ENCODE measurements at places on chromosomes 16 and 17.

DNA sequence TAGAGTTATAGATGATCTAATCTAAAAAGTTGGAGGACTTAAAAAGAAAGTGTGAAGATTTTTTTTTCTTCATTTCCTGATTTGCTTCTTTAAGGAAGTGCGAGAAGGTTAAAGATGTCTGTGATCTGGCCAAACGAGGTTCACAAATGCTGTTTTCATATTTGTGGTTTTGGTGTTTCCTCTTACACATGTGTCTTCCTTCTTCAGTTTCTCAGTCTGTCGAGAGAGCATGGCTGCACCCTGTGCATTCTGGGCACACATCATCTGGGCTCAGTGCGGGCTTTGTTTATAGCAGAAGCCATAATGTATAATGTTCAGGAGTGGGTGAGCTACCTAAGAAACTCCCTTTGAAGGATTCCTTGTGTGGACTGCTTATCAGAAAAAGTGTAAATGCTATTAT, 260.4 kb upstream of the TBX2 start:
- DNase-seq, result no peak

DNA sequence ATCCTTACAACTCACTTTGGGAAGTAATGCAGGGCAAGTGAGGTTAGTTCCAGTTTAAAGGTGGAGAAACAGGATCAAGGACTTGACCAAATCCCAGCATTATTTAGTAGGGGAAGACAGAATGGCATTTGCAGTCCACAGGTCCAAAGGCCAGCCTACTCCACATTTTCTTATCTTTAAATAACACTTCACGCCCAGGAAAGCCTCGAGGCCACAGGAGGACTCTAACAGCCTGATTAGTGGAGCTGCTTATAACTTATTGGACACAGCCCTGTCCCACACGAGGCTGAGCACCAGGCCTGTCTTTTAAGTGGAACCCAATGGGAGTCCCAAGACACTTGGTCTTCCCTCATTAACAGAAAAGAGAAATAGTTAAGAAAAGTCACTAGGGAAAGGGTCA, 12.1 kb upstream of the HYDIN start:
- DNase-seq, result no peak

DNA sequence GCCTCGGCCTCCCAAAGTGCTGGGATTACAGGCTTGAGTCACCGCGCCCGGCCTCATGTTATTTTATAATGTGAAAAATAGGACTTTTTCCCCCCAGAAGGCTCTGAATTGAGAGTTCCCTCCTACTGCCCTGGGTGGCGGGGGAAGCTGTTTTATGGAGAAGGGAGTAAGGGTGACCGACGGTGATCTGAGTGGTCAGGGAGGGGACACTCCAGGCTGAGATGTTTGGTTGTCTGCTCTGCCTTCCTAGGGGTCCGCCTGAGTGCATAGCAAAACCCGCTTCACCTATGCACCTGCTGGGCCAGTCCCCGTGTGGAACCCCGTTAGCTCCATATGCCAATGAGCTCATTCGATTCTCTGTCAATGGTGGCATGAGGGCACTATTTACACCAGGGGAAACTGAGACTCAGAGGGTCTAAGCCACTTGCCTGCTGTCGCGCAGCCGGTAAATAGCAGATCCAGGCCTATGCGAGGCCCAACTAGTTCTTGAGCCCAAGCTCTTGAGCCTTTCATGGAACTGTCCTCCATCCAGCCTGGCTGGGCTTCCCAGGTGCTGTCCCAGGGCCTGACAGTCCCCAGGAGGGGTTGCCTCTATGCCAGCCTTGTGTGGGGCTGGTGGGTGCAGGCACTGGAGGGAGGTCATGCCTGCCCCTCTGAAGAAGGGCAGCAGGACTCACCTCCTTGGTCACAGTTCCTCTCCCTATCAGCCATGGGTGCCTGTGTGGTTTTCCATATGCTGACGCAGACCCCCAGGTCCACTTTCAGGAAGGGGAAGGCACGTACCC, 1.7 kb upstream of the GJD3 start:
- DNase-seq, result no peak

DNA sequence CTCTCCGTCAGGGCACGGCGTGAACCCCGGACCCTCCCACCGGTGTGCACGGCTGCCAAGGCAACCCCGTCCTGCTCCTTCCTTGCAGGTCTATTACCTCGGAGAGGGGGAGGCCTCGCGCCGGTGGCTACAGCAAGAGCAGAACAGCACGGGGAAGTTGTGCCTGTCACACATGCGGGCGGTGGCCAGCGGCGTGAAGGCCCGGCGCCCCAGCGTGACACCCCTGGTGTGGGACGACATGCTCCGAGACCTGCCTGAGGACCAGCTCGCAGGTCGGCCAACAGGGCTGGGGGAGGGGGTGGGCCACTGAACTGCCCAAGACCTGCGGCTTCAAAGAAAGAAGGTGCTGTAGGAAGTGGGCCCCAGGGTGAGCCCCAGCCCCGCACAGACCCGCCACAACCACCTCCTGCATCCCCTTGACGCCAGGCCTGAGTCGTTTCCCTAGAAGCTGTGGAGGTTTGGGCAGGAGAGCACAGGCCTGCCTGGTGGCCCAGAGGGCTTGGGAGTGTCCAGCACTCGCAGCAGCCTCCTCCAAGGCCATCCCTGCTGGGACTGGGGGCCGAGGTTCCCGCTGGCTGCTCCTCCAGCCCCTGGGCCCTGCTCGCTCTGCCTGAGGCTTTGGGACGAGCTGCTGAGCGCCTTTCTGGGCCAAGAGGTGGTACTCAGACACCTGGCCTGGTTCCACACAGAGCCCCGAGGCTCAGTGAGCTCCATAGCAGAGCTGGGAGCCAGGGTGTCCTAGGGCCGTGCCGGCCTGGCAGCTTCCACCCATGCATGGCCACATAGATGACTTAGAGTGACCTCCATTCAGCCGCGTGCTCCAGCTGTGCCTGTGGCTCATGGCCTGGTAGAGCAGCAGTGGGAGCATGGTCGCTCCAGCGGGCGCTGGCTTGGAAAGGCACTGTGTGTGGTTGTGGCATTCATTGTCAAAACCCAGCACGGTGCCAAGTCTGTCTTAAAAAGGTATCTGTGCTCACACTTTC, 14.7 kb downstream of the CYBC1 start:
- DNase-seq, result no peak

DNA sequence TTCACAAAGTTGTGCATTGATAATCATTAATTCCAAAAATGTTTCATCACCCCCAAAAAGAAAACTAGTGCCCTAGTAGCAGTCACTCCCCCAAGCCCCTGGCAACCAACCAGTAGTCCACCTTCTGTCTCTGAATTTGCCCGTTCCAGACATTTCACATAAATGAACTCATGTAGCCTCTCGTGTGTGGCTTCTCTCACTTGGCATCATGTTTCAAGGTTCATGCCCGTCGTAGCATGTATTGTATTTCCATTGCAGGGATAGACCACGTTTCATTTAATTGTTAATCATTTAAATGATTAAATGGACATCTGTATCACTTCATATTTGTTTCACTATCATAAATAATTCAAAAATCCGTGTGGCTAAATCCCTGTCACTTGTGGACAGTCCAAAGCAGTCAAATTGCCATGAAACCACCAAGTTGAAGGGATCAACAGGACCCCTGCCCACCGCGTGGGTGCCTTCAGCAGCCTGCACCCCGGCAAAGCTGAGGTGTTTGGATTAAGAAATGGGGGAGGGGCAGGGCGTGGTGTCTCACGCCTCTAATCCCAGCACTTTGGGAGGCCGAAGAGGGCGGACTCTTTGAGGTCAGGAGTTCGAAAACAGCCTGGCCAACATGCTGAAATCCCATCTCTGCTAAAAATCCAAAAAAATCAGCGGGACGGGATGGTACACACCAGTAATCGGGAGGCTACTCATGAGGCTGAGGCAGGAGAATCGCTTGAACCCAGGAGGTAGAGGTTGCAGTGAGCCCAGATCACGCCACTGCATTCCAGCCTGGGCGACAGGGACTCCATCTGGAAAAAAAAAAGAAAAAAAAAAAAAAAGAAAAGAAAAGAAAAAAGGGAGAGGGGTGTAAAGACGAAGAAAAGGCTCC, 8.7 kb upstream of the FLYWCH2 start:
- no peak for DNase-seq

DNA sequence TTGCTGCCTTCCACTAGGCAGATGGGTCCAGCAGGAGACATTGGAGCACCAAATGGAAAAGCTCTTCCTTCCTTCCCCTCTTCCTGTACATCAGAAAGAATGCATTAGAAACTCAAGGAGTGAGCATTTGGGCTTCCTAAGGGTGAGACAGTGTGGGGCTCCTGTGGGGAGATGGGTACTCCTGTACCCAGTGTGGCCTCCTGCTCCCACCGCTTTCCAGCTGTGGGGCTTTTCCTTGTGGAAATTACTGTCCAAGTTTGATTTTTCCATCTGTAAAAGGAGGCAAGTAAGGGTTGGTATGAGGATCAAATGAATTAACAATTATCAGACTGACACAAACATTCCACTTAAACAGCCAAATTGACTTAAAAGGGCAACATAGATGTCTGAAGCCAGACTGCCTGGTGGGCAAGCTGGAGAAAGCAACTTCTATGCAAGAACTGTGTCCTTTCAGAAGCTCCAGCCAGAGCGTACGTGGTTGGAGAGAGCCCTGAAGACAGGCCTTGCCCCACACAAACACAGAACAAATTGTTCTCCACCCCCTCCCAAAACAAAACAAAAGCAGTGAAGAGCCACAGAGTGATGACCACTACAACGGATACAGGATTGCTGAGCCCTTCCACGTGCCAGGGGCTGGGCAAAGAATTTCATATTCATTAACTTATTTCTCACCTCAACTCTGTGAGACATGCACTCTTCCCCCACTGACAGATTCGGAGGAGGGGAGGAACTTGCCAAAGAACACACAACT, 23.1 kb upstream of the ALDH3A1 start:
- DNase-seq, result no peak

DNA sequence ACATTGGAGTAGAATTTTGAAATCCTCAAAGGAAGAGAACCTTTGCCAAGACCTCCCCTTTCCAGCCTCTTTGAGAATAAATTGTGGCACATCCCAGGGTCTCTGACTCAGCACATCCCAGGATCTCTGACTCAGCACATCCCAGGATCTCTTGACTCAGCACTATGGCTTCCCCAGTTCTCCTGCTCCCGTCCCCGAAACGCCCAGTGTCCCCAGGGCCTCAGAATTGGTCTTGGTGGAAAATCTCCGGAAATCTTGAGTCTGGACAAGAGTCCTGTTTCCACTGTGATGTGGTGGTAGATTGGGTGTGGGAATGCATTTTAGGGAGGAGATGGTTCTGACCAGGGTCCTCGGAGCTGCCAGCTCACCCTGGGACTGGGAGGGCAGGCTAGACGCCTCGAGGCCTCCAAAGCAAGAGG, 19.2 kb downstream of the PLXDC1 start:
- DNase-seq, result no peak

DNA sequence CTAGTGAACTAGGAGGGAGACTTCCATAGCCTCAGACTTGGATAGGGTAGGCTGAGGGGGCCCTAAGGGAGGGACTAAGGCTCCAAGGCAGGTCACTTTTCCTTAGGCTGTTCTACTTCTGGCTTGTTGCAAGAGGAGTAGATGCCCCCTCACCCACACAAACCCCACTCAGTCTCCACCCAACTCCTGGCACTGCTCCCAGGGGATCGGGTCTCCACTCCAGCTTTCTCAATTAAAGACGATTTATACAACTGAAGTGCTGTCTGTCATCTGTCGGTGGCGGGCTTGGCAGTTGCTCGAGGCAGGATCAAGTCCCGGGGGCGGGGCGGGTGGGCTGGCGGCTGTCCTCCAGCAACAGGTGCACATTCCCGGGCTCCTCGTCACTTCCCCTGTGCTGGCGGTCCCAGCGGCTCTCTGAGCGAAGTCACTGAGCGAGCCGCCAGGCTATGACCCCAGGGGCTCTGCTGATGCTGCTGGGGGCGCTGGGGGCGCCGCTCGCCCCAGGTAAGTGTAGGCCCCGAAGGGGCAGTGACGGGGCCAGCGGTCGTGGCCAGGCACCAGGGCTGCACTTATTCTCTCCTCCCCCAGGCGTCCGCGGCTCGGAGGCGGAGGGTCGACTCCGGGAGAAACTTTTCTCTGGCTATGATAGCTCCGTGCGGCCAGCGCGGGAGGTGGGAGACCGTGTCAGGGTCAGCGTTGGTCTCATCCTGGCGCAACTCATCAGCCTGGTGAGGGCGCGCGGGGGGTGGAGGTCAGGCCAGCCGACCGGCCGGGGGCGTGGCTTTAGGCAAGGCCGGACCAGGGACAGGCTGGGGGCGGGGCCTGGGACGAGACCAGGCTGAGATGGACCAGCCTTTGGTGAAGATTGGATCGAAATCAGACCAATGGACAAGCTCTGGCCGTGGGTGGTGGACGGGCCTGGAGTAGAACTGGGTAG, at the start of gene CHRNB1:
Gene CHRNB1 (plus strand): TSS at position 380 of the 937 bp plus-strand sequence. CDS start 67 bp downstream, at position 447.
- peak; percentile 74 for DNase-seq

DNA sequence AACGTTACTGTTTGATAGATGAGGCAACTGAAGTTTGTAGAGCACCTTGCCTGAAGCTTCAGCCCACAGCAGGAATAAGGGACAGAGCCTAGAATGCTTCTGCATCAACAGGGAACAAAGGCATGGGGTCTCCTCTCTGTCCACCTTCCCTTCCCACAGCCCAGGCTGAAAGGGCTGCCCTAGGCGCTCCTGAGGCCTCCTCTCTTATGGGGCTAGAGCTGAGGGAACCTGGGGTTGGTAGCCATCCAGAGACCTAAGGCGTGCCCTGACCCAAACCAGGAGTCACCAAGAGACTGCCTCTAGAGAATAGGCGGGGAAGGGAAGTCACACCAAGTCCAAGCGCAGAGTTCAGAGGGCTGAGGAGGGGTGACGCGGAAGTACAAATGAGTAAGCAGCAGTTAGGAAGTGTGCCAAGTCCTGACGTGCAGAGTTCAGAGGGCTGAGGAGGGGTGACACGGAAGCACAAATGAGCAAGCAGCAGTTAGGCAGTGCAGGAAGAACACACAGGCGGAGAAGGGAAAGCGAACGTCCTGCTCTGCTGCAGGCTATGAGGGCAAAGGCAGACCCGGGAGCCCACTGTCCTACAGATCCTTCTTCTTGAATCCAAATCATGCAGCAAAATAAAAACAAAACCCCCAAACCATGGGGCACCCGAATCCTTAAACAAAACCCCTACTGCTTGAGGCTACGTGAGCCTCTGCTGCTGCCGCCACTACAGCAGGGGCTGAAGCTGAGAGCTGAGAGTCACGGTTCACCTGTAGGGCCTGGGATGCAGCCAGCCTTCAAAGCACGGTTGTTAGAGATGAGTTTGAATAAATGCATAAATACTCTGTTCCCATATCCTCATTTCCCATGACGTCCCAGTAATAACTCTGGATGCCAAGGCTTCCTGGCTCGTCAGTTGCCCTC, 2.7 kb upstream of the SPG7 start:
- peak; percentile 9 for DNase-seq

- no peak for DNase-seq
These were observed 3.4 kb upstream of the PPP1R9B start for GRCh38 chr17:50153650-50154575.

DNA sequence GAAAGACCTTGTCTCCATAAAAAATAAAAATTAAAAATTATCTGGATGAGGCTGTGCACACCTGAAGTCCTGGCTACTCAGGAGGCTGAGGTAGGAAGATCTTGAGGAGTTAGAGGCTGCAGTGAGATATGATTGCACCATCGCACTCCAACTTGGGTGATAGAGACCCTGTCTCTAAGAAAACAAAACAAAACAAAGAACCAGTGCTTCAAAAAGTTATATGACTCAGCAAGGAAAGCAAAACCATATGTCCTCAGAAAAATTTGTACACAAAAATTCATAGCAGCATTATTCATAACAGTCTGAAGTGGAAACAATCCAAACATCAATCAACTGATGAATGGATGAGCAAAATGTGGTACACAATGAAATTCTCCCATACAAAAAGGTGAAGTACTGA, 48.9 kb downstream of the SLFN5 start:
- DNase-seq, result no peak

- DNase-seq, result no peak
These were observed 166.5 kb downstream of the STX8 start for GRCh38 chr17:9408868-9409829.
